Activated CD4-positive, alpha-beta T cell treated with anti-CD3 and anti-CD28 coated beads for 24 hours (primary cell): ENCODE measurements at places on chromosomes 4 and X.
A peak's percentile ranks its signal among the peaks of the same experiment; 100 is the strongest.

GRCh38 chr4:183098019-183098722 lies 886 bp upstream of the WWC2 start:
- DNase-seq, result no peak

GRCh38 chr4:3447431-3448395 lies 5.9 kb downstream of the HGFAC start:
- DNase-seq, result no peak

DNA sequence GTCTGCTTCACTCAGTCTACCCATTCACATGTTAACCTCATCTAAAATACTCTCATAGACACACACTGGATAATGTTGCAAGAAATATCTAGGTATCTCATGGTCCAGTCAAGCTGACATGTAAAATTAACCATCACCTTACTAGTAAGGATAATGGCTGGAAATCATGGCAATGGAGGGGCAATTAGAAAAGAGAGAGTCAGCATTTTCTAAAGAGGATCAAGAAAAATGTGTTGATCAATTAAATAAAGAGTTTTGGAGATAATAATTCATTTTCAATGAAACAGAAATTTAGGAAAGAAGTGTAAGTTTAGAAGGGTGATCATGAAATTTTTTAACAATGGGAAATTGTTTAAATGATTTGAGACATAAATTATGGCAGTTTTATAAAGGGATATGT lies 1914.1 kb upstream of the IGFBP7 start:
- no peak for DNase-seq

DNA sequence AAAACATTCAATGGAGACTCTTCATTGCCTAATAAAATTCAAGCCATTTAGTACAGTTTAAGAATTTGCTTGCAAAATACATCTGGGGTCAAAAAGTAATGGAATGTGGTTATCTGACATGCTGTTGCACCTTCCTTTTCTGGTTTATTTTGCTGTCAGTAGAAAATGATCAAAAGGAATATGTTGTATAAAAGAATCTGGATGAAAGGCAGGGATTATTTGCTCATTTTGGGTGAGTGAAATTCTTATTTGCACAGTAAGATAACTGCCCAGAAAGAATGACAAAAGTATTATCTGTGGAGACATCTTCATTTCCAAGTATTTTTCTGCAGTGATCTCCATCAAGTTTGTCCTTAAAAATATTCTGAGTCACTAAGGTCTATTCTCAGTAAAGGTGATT lies 30.4 kb downstream of the BOD1L1 start:
- DNase-seq, result no peak

GRCh38 chr4:128384091-128384520 lies 96.5 kb upstream of the PGRMC2 start:
- DNase-seq, result no peak

- DNase-seq, result no peak
Observed at GRCh38 chr4:17024425-17024824, 126.0 kb upstream of the LDB2 start.

- DNase-seq, result no peak
Observed at GRCh38 chrX:10620121-10620699, at the start of gene MID1. Gene MID1, minus strand, starts transcription at chrX:10620585. Its CDS starts 53,038 bp downstream, at chrX:10567547.

GRCh38 chr4:151438154-151438553 lies 29.2 kb downstream of the FHIP1A start:
- no peak for DNase-seq

GRCh38 chrX:50100188-50100587 lies 100.6 kb downstream of the AKAP4 start:
- DNase-seq, result no peak

GRCh38 chr4:98659106-98659592 lies 738 bp upstream of the TSPAN5 start:
- DNase-seq, result no peak

- DNase-seq, result no peak
Observed at GRCh38 chrX:22090181-22090580, 58.1 kb downstream of the PHEX start.

GRCh38 chr4:12393631-12394262 lies 965.1 kb upstream of the HS3ST1 start:
- DNase-seq, result no peak

DNA sequence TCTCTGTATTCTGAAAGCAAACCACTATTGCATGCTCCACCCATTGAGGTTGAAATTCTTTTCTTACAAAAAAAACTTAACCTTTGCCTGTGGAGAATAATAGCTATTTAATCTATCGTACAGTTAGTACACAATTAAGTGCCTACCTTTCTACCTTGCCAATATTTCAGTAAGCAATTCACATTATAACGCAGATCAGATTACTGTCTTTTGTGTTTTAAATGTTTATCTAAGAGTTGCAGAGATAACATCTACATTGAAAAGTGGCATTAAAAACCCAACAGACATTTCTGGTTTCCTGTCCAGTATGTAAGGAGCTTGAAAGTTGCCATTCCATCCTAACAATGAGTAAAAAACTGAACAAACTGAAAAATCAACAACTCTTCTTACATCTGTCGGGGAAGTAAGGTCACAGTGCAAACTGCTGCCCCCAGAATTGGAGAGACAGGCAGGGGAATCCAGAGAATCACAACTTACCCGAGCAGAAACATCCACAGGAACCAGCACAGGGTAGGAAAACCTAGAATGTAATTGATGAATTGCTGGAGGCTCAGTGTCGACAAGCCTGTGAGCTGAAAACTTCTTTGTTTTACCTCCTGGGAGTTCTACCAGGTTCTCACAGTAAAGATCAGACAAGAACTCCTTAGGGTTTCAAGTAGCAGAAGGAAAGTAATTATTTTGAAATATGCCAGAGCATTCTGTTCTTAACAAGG lies 27.3 kb upstream of the ACSL4 start:
- DNase-seq, result no peak

DNA sequence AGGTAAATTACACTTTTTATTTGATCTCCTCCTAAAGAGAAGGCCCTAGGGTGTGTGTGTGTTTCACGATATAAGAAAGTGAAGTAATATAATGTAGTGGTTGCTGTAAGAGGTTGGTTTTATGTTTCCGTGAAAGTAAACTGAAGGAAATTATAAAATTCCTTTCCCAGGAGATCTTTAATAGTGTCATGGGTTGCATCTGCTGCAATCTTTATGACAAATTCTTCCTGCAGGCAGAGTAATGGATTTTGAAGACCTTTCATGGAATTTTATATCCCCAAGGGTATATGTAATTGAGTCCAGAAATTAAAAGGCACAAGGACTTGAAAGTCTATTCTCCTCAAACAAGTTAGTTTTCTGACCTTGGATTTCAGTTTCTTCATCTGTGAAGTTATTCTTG lies 538.6 kb downstream of the ANKRD50 start:
- no peak for DNase-seq

GRCh38 chr4:185772391-185773093 lies 39.5 kb downstream of the SORBS2 start:
- DNase-seq, result no peak

- no peak for DNase-seq
Observed at GRCh38 chr4:113293043-113293560, 243.6 kb downstream of the ANK2 start.

GRCh38 chrX:5971300-5971699 lies 257.4 kb downstream of the NLGN4X start:
- no peak for DNase-seq

GRCh38 chr4:131084997-131085396 lies 1989.0 kb downstream of the C4orf33 start:
- DNase-seq, result no peak

DNA sequence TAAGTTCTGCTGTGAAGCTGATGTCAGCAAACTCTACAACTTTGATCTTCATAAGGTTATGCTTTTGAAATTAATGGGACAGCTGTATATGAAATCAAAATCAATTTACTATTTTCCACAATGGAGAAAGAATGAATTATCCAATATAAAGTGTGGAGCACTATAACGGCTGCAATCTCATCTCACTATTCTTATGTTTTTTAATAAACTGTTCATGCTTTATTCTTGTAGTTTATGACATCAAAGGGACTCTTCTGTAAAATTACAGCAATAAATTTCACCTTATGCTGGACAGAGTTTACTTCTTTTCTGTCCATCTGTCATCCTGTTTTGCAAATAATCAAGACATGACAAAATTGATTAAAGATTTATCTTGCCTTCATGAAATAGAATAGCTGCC lies 192.5 kb downstream of the TECRL start:
- no peak for DNase-seq

GRCh38 chr4:137530176-137530575 lies 2.1 kb downstream of the PCDH18 start:
- no peak for DNase-seq

DNA sequence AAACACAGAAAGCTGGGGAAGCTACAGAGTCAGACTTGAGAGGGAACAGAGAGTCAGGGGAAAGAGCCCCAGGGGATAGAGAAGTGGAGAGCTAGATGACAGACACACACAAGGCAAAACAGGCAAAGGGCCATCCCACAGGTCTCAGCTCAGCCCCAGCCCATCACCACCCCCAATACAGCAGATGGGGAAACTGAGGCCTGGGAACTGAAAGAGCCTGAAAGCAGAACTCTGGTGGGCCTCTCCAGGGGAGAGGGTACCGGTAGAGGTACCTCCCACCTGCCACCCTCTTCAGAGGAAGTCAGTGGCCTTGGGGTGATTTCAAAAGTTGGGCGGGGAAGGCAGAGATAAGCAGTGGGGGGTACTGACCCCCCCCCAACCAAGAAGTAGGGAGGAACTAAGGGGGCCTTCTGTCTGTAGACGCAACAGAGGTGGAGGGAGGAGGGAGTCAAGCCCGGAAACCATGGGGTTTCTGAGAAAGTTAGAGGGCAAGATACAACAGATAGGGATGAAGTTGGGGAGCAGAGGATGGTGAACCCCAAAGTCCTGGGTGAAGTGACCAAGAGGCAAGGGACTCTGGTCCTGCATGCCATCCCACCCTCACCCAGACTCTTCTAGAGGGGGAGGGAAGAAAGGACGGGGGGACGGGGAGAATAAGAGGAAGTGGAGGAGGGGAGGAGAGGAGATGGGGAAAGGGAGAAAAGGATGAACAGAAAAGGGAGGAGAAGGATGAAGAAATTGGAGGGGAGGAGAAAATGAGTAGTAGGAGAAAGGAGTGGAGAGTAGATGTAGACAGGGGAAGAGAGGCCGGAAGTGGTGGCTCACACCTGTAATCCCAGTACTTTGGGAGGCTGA lies 3.2 kb downstream of the GATA1 start:
- DNase-seq, result no peak

GRCh38 chr4:16659079-16659478 lies 239.4 kb downstream of the LDB2 start:
- no peak for DNase-seq

DNA sequence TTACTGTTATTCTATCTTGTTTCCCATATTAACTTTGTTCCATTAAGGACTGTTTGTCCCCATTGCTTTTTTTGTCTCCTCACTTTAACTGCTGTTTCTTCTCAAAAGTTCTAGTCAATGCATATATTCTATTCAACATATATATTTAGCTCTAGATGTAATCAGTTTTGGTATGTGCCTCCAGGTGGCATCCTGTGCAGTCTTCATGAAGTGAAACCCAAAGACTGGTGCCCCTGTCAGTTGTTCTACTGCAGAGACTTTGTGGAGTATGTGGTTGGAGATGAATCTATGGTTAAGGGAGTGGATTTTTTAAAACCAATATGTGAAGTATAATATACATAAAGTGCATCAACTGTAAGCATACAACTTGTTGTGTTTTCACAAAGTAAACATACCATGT lies 57.0 kb downstream of the VAMP7 start:
- no peak for DNase-seq

DNA sequence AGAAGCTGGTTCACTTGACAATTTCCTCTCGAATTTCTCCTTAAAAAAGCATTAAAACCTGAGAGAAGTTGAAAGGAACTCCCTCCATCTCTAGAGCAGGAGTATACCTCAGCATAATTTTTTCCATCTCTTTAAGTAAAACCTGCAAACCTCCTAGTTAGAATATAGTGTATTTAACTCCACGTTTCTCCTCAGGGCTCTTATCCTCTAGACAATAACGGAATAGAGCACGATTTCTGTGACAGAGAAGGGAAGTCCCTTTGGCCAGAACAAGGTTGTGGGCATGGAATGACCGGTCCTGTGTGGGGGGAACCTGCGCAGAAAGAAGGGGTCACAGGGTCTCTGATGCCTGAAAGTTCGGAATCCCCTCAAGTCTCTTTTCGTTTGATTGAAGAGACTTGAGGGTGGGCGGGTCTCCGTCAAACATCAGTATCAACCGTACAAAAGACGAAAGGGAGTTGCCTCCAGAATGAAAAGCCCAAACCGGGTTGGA lies 697 bp downstream of the ZNF280C start:
- DNase-seq, result peak; percentile 1

DNA sequence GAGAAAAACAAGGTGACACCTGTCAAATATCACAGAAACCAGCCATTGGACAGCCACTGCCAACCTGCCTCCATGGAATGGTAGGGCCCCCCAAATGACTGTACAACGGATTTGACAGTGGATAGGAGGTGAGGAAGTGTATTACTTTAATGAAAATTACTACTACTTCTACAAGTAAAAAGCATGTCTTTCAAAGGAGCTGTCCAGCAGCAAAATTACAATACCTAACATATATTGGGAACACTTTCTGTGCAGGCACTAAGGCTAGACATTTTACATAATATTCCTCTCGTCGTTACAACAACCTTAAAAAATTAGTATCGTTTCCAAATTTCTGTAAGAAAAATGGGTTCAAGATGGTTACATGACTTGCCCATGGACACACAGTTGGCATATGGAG lies 14.9 kb downstream of the PPP3CA start:
- no peak for DNase-seq

DNA sequence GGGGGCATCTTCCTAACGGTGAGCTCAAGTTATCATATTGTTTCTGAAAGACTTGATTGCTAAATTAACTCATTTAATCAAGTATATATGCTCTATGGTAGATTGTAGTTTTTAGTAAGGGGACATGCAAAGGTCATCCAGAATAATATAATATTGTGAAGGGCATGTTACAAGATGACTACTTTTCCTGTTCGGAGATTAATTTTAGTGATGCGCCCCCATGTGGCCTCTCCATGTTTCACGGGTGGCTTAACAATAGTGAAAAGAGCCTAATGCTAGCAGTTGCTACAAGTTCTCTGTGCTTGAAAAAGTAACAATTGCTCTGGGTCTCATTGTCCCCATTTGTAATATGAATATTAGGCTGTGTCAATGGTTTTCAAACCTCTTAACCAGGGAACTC lies 12.2 kb downstream of the SMPX start:
- peak; percentile 23 for DNase-seq

DNA sequence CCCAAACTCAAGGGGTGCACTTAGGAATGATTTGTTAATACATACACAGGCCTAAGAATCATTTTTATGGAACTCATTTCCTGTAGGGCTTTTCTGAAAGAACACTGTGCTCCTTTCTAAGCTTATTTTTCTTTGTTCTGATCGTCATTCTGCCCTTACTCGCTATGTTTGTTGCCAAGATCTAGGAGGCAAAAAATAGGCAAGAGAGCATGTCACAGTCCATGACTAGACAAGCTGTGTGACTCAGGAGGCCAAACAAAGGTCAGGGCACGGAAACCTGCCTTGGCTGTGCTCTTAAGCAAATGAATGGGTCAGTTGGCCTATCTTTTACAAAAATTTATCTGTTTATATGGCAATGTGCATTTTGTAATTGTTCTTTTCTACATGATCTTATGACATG lies 42.5 kb upstream of the C1GALT1C1 start:
- no peak for DNase-seq
